AG04449 (cell line): ENCODE measurements at places on chromosomes 5 and 9.

- no peak for DNase-seq
Observed at GRCh38 chr5:68147659-68148058, 67.9 kb upstream of the PIK3R1 start.

GRCh38 chr5:177449140-177450061 is 2.8 kb downstream of the PRR7 start:
- DNase-seq, result no peak

DNA sequence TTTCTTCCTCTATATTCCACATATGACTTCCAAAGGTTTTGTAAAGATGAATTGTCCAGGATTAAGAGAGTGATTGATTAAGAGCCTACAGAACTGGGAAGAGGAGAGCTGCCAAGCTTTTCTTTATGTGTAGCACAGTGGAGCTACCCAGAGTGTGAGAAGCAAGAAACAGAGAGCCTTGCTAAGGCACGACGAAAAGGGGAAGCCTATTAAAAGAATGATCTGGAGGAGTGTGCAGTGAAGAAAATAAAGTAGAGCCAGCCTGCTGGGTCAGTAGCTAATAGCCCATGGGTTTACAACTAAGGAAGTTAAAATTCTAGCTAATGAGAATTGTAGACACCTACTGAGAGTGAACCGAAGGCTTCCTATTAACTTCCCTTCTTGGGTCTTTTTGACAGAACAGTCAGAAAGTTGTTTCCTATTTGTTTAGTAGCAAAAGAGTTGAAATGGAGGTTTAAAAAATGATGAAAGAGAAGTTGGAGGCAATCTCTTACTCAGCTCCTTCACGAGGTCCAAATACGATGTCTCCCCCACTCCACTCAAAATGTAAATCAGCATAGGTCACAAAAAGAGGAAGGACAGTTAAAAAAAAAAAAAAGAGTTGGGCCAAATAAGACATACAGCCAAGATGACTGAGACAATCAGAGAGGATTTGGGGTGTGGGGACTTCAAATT is 957 bp upstream of the PRR16 start:
- DNase-seq, result no peak

DNA sequence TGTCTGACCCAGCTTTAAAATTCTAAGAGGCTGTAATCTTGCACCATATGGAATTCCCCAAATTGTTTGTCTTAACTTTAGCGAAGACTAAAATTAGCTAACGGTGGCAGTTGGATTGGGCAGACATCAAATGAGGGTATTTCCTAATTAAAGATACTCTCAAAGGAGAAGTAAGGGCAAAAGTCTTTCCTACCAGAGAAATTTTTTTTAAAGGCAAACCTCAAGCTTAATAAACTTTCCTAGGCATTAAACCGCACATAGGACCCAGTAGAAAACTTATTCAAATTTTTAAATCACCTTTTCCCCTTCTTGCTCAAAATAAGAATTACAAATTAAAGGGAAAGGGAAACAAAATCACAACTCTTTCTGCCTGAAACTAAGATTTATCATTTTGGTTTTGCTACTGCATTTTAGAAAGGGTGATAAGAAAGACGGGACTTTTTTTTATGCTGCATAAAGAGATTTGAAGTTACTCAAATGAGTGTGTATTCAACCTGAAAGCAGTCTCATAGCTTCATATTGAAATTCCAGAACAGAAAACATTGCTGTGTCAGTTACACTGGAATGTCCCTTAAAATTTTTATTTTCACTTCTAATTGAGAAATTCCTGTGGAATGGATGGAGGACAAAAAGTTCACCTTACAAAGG is 189.1 kb upstream of the PTGER4 start:
- no peak for DNase-seq

DNA sequence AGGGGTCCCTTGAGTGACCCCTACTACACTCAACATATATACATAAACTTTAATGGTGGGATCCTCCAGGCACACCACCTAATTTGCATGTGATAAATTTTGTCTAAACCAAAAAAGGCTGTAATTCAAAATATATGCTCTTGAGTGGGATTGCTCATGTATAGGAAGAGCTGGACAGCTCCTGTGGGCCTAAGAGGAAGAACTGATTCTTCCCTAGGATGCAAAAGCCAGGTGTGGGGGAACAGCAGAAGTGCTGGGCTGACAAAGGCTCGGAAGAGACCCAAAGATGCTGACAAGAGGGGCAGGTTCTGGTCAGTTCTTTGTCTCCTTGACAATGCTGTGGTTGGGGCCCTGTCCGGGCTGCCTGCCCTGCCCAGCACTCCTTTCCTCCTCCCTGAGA is 43.9 kb downstream of the PCDH1 start:
- no peak for DNase-seq

DNA sequence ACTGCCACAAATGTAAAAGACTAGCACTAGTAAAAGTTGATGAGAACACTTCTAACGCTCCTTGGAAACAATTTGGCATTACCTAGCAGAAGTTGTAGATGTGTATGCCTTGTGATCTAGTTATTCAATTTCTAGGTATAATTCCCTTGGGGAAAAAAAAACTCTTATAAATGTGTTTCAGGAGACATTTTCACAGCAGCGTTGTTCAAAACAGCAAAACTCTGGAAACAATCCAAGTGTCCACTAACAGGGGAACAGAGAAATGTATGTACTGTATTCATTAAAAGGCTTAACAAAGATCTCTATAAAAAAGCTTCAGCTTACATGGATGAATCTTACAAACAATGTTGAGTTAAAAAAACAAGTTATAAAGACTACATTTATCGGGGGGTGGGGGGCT is 30.4 kb downstream of the NR3C1 start:
- no peak for DNase-seq

- no peak for DNase-seq
Observed at GRCh38 chr5:138263581-138263980, 10.8 kb downstream of the GFRA3 start.

DNA sequence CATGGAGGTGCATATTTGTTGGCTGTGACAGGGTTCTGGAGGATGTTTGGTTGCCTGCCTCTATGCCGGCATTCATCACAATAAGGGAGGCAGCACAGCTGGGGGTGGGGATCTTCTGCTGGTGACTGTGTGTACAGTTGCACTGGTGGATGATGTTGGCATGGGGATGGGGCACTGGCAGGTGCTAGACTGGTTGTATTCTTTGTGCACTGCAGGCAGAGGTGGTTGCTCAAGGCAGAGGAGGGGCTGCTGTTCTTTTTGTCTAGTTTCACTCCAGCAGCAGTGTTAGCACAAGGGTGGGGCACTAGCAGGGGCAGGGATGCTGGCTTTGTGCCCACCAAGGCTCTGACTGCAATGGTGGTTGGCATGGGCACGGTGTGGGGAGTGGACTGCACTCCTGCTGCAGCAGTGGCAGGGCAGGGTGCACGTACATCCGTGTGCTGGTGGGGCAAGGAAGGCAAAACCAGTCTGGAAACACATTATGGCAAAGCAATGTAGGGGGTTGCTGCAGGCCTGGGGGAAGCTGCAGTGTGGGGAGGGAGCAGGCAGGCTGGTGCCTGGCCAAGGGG is 69.3 kb downstream of the ISOC1 start:
- DNase-seq, result no peak

DNA sequence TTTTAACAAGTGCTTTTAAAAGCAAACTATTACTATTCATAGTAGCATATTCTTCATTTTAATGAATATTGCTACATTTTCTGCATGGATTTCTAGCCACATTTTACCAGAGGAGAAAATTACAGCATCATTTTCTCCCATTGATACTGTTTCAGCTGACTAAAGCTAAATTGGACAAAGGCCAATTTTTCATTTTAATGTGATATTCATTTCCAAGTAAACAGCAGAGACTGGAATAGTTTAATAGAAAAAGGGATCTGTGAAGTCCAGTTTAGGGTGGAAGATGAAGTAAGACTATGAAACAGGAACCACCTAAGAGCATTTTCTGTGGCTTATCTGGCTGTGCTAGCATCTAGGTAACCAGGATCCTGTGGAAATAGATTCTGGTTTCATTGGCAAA is 128.1 kb downstream of the GIN1 start:
- DNase-seq, result no peak

DNA sequence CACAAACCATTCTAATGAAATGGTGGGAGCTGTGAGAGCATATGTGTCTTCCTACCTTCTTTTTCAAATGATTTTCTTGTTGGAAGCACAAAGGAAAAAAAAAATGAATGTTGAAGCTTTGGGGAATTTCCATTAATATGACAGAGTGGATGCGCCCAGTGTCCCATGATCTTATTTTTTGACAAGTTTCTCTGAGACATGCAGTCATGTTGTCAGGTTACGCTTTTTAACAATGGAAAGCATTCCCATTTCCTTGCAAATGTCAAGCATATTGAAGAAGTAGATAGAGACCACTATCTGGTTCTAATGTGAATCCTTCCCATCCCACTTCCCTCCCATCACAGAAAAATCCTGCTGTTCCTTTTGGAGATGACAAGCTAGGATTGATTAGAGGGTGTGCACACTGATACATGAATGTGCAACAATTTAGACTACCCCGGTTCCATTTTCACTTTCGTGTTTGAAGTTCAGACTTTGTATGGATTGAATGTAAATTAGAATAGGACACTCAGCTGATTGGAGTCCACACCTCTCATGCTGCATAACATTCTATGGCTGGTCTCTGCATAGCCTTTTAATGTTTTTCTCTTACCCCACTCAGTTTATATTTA is 919.4 kb downstream of the TLE4 start:
- DNase-seq, result no peak

GRCh38 chr5:14417276-14417730 is 164.3 kb upstream of the OTULINL start:
- DNase-seq, result no peak

DNA sequence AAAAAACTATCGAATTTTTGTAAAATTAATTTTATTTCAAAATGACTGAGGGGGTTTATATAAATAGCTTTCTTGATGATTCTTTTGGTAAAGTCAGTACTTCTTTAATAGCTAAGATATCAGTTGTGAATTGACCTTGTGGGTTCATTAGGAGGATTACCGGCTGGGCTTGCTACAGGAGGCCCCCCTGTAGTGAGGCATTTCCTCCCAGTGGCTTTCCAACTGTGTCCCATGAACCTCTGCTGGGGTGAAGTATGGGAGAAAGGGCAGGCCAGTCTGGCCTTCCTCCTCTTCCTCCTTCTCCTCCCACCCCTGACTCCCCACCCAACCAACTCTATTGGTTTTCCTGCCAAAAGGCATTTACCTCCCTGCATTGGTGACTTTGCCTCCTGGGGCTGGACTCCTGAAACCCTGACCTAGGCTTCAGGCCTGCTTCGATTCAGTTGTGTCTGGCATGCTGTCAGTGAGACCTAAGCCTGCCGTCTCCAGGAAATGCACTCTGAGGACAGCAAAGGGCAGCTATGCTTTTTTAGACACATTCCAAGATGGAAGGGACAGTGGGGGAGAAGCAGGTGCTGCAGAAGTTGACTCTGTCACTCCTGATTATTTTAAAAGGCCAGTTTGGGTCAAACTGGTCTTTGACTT is 144.8 kb downstream of the HSPA4 start:
- no peak for DNase-seq

- DNase-seq, result no peak
Observed at GRCh38 chr5:252546-252945, 18.9 kb upstream of the PDCD6 start.

GRCh38 chr9:7051711-7052110 is 293.9 kb downstream of the KDM4C start:
- DNase-seq, result no peak

- no peak for DNase-seq
Observed at GRCh38 chr5:133129289-133129688, 77.5 kb downstream of the HSPA4 start.

DNA sequence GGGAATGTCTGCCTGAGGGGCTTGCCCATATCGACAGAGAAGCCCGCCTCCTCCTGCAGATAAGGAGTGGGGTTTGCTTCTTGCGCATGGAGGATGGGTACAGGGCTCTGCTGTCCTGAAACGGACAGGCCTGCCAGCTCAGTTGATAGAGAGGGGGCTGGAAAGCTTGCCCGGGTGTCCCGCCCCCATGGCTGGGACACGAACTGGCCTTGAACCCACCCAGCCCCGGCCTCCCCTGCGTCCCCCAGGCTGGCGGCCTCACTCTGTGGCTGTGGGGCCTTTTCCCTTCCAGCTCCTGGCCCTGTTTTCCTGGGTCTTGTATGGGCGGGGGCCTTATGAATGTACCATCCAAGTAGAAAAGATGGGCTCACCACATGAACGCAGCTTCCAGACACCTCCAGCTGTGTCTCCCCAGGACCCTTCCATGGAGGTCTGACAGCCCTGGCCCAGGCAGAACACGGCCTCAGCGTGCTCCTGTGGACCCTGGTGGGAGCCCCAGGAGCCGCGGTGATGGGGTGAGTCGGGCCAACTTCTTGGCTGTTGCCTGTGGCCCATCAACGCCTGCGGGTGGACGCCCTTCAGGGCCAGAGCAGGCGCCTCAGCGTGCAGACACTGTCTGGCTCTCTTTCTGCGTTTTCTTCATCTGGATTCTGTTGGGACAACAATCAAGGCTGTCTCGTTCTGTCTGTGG is 15.9 kb upstream of the SLC2A6 start:
- DNase-seq, result no peak

GRCh38 chr9:110880189-110880588 is 158.1 kb downstream of the LPAR1 start:
- peak; percentile 31 for DNase-seq

DNA sequence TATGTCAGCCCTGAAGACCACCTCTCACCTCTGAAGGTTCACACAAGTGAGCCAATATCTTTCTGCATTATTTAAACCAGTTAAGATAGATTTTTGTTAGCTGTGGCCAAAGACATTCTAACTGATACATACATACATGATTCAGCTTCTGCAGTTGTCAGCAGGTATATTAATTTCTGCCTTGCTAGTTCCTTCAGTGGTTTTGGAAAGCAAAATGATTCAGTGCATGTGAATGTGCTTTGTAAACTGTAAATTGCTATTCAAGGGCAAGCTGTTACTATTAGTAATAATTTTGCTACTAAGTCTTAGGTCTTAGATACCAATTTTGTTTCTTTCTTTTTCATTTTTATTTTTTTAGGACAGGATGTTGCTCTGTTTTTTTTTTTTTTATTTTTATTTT is 89.2 kb upstream of the ERBIN start:
- peak; percentile 61 for DNase-seq

DNA sequence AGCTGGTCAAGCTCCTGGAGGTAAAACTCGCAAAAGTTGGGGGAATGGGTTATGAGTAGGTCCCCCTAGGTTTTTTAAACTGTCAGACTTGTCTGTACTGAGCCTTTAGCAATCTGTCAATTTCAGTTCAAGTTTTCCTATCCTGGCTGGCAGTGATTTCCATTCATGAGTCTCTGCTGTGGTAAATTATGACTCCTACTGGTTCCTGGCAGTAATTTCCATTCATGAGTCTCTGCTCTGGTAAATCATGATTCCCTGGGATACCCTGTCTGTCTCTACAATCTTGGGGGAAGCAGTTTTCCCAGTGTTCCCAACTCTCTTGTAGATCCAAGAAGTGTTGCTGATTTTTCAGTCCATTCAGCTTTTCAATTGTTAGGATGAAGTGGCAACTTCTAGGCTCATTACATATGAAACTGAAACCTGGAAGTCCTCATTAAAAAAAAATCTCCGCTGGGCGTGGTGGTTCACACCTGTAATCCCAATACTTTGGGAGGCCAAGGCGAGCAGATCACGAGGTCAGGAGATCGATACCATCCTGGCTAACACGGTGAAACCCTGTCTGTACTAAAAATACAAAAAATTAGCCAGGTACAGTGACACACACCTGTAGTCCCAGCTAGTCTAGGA is 91.3 kb upstream of the GPBP1 start:
- DNase-seq, result no peak
